ENCODE measurements at places on chromosomes 5 and 9. TPM values are rescaled to one million over a fixed set of nuclear protein-coding genes. Genes with fewer than 3 reads are reported as not detected.

DNA sequence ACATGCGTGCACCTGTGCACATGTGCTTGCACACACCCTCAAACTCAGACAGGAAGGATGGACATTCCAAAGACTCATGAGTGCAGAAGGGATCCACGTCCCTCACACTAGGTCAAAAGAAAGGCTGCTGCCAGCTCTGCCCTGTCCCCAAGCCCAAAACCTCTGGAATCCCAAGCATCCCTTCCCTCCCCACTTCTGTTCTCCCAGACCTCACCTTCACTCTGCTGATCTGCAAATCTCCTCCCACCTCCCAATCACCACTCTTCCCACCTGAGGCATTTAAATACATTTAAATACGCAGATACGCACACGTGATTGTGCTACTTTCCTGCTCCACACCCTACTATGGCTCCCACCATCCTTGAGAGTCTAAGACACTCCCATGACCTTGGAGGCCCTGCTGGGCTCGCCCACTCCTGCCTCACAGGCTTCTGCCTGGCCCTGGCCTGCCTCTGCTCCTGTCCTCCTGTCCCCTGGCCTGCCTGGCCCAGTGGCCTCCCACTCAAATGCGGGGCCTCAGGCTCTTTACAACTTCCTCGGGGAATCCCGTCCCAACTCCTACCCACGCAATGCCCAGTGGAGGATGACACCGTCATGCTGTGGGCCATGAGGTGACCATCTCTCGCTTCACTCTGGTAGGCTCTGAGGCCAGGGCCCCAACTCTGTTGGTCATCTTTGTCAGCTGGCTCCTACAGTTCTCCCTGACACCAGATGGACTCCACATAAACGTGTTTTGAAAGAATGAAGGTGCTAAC is 478.4 kb upstream of the DAP start:
- H3K4me1 ChIP-seq, result no peaks in the 10 kb centered on the region
- H3K4me3 ChIP-seq, result no peak overlapping the region
- H3K27ac ChIP-seq, result no peak overlapping the region
- no peak for DNase-seq
- H3K27me3 ChIP-seq, result no peaks in the 10 kb centered on the region
- no peaks in the 10 kb centered on the region for H3K36me3 ChIP-seq

- H3K27me3 ChIP-seq, result no peaks in the 10 kb centered on the region
- H3K4me1 ChIP-seq, result no peaks in the 10 kb centered on the region
- DNase-seq, result no peak
- no peak overlapping the region for H3K4me3 ChIP-seq
These were observed 30.8 kb downstream of the TJP2 start for GRCh38 chr9:69204849-69205248.

The CENPK gene
- 11.8 TPM for polyA plus RNA-seq

- no peaks in the 10 kb centered on the region for H3K27me3 ChIP-seq
- no peaks in the 10 kb centered on the region for H3K36me3 ChIP-seq
- H3K4me3 ChIP-seq, result no peak overlapping the region
- H3K27ac ChIP-seq, result no peak overlapping the region
- no peaks in the 10 kb centered on the region for H3K4me1 ChIP-seq
These were observed 109.2 kb downstream of the SH3TC2 start for GRCh38 chr5:148953711-148954110.
